Globus pallidus (tissue), 1 donor: ENCODE measurements at places on chromosomes 11 and 22.

DNA sequence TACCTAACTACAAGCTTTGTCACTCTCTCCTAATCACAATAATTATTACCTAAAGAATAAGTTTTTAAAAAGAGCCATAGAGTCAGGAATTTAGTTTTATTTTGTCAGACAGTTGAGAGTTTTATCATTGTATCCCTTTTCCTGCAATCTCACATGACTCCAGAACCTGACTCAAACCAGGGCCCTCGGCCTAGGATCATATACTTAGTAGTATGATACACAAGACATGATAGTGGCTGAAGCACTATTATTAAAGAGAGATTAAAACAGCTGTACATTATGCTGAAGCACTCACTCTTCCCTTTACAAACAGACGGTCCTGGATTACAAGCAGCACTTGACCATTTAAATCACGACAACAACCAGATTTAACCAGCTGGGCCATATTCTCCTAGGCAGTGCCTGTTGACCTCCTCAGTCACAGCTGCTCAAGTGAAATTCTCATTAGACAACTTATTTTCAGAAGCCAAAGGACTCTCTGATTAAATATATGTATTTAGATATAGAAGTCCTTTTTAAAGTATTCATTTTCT is 44.0 kb downstream of the SOX6 start:
- no peak for DNase-seq

DNA sequence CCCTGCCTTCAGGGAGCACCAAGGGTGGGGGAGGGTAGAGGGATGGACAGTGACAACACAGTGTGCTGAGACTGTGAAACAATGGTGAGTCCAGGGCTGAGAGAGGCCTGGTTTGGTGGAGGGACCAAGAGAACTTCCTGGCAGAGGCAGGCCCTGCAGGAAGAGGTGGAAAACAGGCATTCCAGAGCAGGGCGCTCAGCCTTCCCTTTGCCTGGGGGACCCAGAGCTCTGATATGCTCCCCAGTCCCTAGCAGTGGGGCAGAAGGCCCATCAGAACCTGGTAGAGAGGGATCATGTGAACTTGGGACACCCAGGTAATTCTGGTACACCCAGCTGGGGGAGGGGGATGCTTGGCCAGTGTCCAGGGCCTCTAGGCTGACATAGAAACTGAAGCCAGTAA is 17.2 kb upstream of the UVRAG start:
- DNase-seq, result no peak

DNA sequence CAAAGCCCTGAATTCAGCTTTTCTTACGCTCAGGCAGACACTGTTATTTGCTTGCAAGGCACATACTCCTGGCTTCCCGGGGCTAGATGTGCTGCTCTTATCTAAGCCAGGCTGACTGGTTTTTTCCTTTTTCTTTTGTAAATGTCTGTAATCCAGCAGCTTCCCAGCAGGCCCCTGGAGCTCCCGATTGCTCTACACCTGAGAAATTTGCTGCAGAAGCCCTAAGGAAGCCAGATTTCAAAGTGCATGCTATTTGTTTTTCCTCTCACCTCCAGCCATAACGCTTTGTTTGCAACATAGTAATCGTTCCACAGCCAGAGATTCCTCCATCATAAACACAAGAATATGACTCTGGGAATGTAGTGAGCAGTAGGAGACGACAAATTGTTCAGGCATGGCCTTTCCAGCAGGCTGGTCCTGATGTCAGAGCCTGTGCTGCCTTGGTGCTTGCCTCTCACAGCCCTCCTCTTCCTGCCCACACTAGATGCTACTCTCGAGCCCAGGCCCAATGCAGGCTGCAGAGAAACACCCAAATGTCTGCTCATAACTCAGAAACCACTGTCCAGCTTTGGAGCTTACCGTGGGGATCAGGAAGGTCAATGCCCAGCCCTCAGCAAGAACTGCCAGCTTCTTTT is 54.7 kb upstream of the SLC6A5 start:
- DNase-seq, result no peak

GRCh38 chr22:26650722-26651421 is 6.5 kb upstream of the MIAT start:
- DNase-seq, result no peak

GRCh38 chr11:81222491-81222890 is 1511.2 kb downstream of the FAM181B start:
- DNase-seq, result no peak

DNA sequence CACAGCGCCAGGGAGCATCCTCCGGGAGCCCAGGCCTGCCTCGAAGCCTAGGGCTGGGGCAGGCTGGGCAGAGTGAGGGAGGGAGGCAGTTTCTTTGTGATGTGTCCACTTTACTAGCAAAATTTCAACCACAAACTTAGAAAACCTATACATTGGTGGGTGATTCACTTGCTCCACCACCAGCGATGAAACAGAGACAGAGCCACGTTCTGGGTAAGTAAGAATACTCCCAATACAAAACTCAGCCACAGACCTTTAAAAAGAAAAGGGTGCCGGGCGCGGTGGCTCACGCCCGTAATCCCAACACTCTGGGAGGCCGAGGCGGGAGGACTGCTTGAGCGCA is 22.3 kb downstream of the CDKN1C start:
- DNase-seq, result no peak

- DNase-seq, result no peak
Measured at GRCh38 chr22:20243537-20244249, 24.4 kb downstream of the RTN4R start.

DNA sequence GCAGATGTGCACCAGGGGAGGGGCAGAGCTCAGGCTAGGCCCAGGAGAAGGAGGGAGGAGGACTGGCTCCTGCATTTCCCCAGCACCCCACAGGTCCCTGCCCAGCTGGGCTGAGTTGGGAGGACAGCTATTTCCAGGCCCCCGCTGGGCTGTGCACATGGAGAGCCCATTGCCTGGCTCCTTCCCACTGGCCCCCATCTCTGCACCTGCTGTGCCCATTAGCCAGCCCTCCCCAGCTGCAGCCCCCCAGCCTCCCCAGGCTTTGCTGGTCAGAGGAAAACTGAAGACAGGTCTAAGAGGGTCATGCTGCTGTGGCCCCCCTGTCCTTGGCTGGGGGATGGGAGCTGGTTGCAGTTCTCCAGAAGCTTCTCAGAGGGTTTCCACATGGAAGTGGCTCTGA is 81.8 kb upstream of the SHANK2 start:
- DNase-seq, result no peak

GRCh38 chr11:45169310-45170072 is 23.1 kb downstream of the PRDM11 start:
- no peak for DNase-seq

DNA sequence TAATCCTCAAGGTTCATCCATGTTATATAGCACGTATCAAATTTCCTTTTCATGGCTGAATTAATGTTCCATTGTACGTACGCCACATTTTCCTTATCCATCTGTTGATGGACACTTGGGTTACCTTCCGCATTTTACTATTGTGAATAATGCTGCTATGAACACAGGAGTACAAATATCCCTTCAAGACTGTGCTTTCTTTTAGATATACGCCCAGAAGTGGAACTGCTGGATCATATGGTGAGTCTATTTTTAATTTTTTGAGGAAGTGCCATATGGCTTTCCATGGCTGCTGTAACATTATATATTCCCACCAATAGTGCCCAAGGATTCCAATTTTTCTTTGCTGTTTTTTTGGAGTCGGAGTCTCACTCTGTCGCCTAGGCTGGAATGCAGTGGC is 6.0 kb downstream of the MRPL40 start:
- DNase-seq, result no peak

DNA sequence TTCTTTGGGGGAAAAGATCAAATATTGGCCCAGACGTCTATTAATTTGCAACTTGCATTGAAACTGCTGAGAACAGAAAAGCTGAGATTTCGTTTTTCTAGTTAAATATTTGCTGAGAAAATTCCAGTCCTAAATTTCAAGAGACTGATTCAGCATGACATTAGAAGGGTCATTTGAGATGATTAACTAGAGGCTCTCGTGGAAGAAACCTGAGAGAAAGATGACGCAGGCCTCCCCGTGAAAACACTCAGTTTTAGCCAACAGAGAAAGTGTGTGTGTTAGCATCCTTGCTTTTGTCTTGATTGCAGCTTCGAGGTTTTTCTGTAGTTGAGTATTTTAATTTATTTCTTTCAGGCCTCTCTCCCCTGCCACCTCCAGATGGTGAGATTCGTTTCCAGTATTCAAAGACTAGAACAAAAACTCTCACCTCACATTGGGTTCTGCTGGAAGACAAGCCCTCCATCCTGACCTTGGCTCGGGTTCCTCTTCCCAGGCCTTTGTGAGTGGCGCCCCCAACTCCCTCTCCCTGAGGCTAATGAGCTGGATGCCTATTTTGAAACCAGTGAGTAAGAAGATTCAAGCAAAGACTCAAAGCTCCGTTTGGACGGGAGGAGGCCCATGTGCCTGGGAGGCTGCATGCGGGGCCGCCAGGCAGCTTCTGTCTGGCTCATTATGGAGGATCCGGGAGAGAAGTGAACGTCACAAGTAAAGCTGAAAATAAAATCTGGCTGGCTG is 52.4 kb downstream of the CELSR1 start:
- DNase-seq, result no peak

GRCh38 chr11:2105511-2105910 is 33.7 kb downstream of the IGF2 start:
- no peak for DNase-seq

- no peak for DNase-seq
Measured at GRCh38 chr22:50169181-50169759, 1.3 kb upstream of the PANX2 start.

DNA sequence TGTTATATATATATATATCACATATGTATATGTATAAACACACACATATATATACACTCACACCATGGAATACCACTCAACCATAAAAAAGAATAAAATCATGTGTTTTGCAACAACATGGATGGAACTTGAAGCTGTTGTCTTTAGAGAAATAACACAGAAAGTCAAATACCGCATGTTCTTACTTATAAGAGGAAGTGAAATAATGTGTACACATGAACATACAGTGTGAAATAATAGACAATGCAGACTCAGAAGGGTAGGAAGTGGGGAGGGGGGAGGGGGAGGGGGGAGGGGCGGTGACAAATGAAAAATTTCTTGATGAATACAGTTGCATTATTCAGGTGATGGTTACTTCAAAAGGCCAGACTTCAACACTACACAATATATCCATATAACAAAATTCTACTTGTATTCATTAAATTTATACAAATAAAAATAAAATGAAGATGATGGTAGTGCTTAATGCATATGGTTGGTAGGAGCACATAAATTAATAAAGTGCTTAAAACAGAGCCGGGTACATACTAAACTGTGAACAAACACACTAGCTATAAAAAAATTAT is 5.8 kb upstream of the OR5B2 start:
- DNase-seq, result no peak

GRCh38 chr11:76181371-76181770 is 24.9 kb downstream of the WNT11 start:
- no peak for DNase-seq

- no peak for DNase-seq
Measured at GRCh38 chr11:3227568-3228444, 4.4 kb downstream of the MRGPRE start.

DNA sequence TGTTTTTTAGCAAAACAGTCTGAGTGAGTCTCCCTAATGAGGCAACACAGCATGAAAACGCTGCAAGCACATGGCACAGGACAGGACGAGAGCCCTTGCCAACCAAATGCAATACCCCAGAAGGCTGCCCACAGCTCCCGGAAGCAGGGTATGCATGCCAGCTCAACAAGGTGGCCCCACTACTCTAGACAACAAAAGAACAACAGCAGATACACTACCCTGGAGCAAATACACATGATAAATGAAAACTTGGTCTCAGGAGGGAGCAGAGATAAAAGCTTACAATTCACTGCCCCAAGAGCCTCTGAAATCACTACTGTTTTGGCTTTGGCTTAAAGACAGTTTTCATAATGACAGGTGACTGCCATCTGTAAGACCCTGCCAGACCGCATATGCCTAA is 785.4 kb upstream of the API5 start:
- DNase-seq, result peak; percentile 7

DNA sequence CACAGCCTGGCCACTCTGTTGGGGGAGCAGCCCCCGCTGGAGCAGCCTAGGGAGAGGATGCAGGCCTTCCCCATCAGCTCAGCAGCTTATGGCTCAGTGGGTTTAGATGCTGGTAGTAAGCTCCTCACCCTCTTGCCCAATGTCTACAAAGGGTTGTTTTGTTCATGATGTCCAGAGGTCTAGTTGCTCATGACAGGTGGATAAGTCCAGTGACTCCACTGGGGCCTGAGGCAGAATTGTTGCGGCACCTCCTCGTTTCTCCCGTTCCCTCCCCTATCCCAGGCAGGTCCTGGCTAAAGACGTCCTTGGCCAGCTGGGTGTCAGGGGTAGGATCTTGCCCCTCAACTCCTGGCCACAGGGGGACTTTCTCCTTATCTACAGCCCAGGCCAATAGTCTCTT is 233.5 kb upstream of the B3GAT1 start:
- DNase-seq, result no peak

DNA sequence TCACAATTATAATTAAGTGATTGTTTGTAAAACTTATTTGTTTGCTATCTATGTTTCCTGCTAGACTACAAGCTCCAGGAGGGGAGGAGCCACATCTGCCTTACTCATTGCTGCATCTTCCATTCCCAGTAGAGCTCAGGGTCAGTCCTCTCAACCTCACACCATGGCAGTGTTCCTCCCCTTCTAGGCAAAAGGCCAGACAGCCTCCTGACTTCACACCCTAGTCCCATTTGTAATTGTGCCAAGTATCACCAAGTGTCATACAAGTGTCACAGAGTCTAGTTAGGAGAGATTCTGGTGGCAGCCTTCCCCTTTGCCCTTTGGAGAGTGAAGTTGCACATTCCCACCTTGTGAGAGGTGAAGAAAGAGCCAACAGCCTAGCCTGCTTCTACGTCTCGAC is 490.4 kb downstream of the INSC start:
- DNase-seq, result no peak

GRCh38 chr11:115303929-115304531 is 200.2 kb downstream of the CADM1 start:
- DNase-seq, result no peak

- DNase-seq, result no peak
Measured at GRCh38 chr22:17135153-17135760, 14.1 kb upstream of the TMEM121B start.

GRCh38 chr22:23086787-23087186 is 16.5 kb downstream of the GNAZ start:
- DNase-seq, result no peak

DNA sequence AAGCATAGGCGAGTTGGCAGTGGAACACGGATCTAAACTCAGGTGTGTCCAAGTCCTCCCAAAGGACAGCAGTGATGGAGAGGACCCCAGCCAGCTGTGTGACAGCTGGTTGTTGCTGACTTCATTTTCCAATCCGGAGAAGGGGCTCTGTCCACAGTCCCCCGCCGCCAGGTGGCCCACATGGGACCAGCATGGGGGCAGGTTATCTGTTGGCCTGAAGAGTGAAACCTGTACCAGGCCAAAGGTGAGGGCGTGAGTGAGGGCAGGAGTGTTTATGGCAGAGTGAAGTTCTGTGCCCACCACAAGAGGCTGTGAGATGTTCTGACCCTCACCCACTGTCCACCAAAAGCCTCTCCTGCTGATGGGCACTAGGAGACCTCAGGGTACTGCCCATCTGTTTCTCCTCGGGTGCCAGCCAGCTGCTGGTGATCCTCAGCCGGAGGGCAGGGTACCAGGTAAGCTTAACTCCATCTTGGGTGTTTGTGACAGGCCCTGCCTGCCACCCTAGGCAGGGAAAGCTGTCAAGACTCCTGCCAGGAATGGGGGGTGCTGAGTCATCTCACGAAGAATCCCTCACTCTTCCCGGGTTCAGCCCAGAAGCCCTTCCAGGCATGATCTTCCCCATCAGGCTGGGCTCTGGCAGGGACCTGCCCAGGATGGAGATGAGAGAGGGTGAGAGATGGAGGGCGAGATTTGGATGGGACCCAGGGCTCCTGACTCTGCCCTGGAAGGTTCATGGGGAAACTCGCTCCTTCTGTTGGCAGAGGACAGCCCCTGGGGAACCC is 15.5 kb upstream of the TAB1 start:
- DNase-seq, result no peak
